ENCODE measurements at places on chromosomes 13 and 19.

DNA sequence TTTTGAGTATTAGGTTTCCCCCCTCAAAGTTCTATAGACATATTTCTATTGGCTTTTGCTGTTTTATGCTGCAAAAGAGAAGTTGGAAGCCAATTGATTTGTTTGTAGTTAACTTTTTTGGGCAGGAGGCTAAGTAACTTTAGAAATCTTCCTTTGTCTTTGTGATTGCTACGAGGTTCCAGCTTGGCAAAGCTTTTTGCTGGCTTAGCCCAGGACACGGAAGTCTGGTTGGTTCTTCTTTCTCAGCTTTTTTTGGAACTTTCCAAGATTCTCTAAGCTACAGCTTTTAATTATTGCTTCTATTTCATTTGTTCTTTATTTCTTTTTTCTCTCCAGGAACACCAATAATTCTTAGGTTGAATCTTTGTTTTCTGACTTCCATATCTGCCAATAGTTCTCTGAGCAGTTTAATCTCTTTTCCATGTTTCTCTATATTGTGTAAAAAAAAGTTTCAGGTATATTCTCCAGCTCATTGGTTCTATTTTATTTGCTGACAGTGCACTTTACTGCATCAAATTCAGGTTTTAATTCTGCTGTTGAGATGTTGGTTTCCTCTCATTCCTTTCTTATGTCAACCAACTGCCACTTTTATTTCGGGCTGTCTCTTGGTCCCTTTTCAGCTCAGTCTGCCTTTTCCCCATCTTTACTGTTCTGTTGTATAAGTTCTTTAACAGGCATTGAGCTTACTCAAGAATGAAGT, 27.8 kb downstream of the MBNL2 start:
- DNase-seq, result no peak

DNA sequence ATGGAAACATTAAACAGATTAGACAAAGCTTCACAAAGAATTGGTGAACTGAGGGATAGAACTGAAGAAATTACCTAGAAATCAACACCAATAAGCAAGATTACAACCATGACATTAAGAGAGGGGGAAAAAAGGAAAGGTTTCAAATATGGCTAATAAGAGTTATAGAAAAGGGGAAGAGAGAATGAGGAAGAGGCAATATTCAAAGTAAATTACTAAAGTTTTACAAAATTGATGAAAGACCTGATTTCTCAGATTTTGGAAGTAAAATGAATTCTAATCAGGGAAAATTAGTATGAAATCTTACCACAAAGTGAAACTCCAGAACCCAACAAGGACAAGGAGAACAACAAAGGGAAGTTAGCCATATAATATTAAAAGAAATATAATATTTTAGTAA, 187.4 kb downstream of the NBEA start:
- DNase-seq, result no peak

- no peak for DNase-seq
These were observed 944.0 kb upstream of the MIR17HG start for GRCh38 chr13:90403330-90404082.

GRCh38 chr13:47904241-47904640, 96.8 kb downstream of the SUCLA2 start:
- DNase-seq, result no peak

All from stimulated activated CD4-positive, alpha-beta T cell treated with anti-CD3 and anti-CD28 coated beads, Interleukin-15, amount 100 ng/mL, for 48 hours (primary cell).